ENCODE measurements at places on chromosomes 2 and 18.

GRCh38 chr2:39033980-39034379 lies 86.9 kb downstream of the SOS1 start:
- no peak for DNase-seq

GRCh38 chr2:112879491-112880041 lies 31.4 kb upstream of the IL37 start:
- DNase-seq, result no peak

- no peak for DNase-seq
Observed at GRCh38 chr18:71844814-71845213, 699.3 kb downstream of the CBLN2 start.

DNA sequence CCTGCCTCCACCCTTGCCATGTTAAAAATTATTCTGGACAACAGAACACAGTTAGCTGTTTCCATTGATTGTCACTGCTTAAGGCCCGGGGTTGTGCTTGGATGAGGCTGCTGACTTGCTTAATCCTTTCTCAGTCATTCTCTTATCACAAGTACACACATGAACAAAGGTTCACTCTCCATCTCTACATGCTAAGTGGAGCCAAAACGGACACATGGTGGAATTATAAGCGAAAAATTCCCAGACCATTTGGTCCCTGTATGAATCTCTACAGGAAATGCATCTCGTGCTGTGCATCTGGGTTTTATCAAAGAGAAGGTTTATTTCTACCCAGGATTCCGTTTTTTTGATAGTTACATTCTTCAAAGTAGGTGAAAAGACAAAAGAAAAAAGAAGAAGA lies 177.5 kb upstream of the ETAA1 start:
- no peak for DNase-seq

Data from T-cell (primary cell).